Ovary (tissue), 10 donors: ENCODE measurements at places on chromosomes 6 and 20.

- no peak for DNase-seq
Measured at GRCh38 chr6:109396046-109396718, 13.9 kb upstream of the CD164 start.

- DNase-seq, result no peak
Measured at GRCh38 chr6:161843066-161843465, 569.2 kb upstream of the AGPAT4 start.

GRCh38 chr6:27294409-27294808 is 17.7 kb downstream of the POM121L2 start:
- DNase-seq, result no peak

DNA sequence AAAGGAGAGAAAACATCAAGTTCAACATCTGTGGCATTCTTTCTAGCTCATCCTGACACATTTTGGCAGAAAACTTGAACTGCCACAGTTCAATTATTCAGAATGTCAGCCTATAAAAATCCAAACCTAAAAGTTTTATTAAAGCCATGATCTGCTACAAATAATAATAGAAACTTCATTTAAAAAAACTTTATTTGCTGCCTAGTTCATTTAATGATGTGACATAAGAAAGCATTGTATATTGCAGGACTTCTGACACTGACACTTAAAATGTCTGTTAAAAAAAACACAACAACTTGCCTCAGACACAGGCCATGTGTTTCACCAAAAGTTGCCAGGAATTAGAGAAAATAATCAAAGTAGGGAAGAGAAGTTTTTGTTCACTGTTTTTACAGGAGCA is 88.3 kb upstream of the HTR1E start:
- no peak for DNase-seq

DNA sequence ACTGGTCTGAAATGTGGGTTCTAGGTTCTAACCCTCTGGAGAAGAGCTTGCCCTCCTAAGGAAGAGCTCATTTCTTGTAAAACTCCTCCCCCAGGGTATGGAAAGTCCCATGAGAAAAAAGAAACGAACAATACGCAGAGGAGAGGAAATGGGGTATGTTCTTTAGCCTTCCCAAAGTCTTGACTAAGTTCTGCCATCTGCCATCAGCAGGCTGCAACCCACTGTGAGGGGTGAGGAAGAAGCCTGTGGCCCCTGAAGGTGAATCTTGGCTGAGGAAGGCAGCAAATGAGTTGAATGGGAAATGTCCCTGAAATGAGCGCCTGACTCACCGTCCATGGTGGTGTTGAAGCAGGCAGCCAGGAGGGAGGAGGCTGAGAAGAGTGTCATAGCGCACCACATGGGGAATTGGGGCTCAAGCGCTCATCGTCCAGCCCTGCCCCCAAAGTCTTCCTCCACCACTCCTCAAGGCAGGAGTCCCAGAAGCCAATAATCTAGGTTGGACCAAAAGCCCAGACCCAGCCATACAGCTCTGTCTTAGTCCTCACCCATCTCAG is 10.4 kb upstream of the MATN4 start:
- DNase-seq, result no peak

DNA sequence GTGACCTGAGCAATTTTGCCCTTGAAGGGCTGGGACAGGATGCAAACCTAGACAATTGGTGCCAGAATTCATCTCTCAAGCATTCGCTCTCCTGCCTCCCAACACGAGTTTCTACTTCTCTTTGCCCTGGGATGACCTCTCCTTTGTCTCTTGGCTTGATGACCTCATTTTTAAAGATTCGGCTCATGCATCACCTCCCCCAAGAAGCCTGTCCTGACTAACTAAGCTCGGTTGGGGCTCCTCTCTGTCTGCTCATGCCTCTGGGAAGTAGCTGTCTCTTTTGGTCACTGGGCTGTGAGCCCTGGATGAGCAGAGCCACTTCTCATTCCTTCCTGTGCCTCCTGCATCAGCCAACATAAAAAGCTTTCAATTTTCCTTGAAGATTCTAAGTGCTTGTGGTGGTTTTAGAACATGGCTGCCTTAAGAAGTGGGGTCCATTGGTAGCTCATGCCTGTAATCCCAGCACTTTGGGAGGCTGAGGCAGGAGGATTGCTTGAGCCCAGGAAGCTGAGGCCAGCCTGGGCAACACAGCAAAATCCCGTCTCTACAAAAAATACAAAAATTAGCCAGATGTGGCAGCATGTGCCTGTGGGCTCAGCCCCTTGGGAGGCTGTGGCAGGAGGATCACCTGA is 11.1 kb upstream of the TCF15 start:
- no peak for DNase-seq

DNA sequence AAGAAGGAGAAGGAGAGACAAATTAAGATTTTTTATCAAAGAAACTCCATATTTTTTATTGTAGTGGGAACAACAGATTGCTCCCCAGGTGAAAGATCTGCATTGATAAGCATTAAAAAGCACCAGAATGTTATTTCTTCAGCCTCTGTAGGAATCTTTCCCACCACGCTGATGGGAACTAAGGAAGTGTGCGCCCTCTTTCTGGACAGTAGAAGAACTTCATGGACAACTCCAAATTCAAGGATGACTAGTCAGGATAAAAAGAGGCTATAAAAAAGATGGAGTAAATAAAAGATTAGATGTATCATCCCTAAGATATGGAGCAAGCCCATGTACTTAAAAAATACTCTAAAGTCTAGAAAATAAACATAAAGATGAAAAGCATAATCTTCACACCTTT is 45.8 kb upstream of the PAK5 start:
- DNase-seq, result no peak

DNA sequence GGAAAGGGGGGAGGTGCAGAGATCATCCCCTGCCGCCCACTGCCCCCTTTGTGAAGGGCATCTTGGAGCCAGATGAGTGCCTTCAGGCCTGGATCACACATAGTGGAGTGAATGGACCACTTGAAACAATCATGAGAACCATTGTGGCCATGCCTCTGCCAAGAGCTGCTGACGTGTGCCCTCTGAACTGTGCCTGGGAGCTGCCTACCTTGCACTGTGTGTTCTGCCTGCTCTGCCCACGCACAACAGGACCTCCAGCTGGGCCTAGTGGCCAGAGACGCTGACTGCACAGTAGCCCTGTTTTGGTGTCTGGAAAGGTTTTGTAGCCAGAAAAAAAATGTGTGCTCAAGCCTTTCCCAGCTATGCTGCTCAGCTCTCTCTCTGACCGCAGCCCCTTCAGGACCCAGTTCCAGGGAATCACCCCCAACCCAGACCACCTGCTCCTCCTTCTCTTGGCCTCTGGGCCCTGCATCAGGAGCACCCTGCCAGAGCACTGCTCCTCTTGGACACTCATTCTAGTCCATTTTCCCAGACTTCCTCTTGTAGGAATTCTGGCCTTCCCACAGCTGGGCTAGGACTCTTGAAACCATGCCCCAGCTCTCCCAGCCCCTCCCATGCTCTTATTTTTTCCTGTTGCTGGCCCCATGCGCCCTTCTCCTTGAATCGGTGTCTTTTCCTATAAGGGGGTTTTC is 1.6 kb upstream of the ADIG start:
- no peak for DNase-seq

DNA sequence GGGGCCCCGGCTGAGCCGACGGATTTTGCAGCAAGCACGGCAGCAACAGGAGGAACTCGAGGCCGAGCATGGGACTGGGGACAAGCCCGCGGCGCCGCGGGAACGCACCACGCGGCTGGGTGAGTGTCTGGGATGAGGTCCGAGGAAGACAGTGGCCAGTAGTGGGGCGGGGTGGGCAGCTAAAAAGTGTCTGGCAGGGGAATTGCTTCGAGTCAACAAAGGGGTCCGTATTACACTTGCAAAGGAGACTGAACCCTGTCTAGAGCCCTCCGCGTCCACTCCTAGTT is 356 bp downstream of the BYSL start:
- no peak for DNase-seq

- no peak for DNase-seq
Measured at GRCh38 chr6:109008537-109009235, 86.0 kb downstream of the SESN1 start.

DNA sequence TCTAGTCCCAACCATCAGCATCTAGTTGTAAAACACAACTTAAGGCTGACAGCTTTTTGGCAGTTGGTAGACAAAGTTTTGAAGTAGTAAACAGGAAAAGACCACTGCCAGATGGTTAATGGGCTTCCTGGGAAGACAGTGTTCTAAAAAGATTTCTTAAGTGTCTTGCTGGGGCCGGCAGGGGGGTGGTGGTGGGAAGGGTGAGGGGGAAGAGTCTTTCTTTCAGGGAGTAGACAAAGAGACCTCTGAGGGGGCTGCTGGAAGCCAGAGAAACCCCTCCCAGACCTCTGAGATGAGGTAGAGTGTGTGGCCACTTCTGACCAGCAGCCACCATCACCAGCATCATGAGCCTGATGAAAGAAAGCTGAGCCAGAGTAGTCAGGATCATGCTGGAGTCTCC is 784.9 kb downstream of the TENT5A start:
- no peak for DNase-seq

DNA sequence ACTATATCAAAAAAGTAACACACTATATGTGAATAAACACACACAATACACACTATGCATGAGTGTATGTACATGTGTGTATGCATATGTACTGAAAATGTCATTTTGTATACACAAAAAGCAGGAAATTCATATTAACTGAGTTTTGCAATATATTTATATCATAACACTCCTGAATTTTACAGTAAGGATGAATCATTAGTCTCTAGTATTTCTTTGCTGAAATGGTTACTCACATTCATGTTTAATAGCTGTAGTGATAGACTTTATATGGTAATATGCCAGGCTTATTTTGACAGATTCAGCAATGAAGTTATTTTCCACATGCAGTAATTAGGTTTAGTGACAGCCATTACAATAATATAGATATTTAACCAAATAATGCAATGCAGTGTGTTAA is 1216.2 kb upstream of the CITED2 start:
- DNase-seq, result no peak

- no peak for DNase-seq
Measured at GRCh38 chr6:134787261-134787877, 162.5 kb downstream of the ALDH8A1 start.

DNA sequence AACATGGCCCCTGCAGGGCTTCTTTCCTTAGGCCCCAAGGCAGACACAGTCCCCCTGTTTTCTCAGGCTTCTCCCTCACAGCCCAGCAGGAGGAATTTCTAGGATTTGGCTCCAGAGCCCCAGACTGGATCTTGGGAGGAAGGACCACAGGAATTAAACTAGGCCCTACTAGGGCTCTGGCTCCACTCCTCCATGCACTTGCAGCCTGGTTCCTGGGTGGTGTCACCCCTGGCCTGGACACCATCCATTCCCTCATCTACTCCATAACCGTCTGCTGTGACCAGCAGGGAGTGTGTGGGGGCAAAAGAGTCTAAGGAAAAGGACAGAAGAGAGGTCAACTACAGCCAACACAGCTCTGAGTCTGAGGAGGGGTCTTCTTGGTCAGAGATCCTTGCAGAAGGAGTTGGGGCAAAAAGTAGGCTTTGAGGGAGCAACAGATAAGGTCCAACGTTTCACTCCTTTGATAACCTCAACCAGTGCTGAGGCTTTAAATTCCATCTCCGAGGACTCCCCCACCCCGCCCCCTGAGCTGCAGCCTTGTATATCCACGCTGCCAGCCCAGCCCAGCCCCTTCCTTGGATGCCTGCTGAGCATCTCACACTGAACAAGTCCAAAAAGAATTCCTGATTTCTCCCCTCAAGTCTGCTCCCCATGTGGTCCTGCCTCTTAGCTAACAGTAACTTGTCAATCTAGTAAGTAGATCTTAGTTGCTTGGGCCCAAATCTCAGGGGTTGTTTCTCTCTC is 27.9 kb upstream of the SPDEF start:
- DNase-seq, result peak; percentile 7

GRCh38 chr6:127468936-127469335 is 9.7 kb upstream of the KIAA0408 start:
- no peak for DNase-seq

GRCh38 chr6:28658475-28659249 is 133.0 kb downstream of the GPX5 start:
- no peak for DNase-seq
